ENCODE measurements at places on chromosomes 3 and 15.

GRCh38 chr15:62067448-62068044 lies 769 bp downstream of the C2CD4A start:
- DNase-seq = peak; percentile 9

GRCh38 chr3:31924610-31925270 lies 56.3 kb downstream of the OSBPL10 start:
- DNase-seq = no peak

GRCh38 chr3:146542179-146542578 lies 2.2 kb downstream of the PLSCR1 start:
- DNase-seq = no peak

DNA sequence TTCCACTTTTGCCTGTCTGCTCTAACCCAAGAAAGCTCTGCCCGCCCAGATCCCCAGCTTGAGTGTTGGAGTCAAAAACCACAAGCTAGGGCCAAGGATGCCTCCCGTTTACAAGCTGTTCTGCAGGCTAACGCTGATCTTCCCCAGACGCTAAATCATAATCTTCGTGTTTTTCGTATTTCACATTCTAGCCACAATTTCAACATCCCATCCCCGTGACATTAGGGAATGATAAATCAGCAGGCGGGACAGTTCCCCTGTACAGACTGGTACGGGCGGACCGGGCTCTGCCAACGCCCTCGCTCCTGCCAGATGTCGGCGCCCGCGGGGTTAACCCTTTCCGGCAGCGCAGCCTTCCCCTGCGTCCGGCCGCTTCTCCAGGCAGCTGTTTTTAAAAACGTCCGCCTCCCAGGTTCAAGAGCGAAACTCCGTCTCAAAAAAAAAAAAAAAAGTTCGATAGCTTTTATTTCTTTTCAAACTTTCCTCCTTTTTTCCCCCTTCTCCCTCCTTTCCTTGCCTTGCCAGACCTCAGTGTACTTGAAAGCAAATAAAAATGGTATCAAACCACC lies 81.0 kb upstream of the BNC1 start:
- no peak for DNase-seq

- no peak for DNase-seq
Observed at GRCh38 chr15:61256231-61256630, 27.1 kb upstream of the RORA start.

GRCh38 chr15:43433165-43433564 lies 59.8 kb downstream of the TP53BP1 start:
- no peak for DNase-seq

DNA sequence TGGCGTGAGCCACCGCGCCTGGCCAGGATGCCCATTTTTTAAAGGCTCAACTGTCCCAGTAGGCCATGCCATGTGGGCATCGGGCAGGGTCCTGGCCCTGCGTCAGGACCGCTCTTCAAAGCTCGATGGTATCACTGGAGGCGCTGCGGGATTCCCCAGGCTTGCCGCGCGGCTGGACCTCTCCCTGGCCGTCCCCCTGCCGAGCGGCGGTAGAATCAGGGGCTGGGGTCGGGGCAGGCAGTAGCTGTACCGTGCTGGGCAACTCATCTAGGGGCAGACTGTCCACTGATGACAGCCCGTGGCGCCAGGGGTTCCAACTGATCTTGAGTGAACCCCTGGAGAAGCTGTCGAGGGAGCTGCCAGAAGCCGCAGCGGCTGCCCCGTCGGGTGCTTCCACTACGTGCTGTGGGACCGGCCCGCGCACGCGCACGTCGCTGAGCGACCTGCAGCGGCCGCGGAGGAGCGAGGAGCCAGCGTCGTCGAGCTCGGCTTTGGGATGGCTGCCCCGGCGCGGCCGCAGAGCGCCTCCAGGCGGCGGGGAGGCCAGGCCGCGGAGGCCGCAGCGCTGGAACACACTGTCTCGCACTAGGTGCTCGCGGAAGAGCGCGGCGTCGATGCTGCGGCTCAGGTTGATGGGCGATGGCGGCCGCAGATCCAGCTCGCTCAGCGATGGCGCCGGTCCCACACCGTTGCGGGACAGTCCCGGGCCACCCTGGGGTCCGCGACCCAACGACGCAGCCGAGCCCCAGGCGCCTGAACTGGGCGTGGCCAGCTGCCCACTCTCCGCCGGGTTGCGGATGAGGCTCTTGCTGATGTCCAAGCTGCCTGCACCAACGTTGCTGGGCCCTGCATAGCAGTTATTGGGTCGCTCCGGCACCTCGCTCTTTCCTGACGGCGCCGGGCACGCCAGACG lies 5.8 kb downstream of the PRRT3 start:
- DNase-seq = peak; percentile 86

GRCh38 chr3:113055201-113055600 lies 64.4 kb downstream of the GTPBP8 start:
- no peak for DNase-seq

- no peak for DNase-seq
Observed at GRCh38 chr3:146655333-146655996, 50.3 kb upstream of the PLSCR5 start.

- DNase-seq = no peak
Observed at GRCh38 chr3:94171954-94172353, 109.1 kb downstream of the NSUN3 start.

DNA sequence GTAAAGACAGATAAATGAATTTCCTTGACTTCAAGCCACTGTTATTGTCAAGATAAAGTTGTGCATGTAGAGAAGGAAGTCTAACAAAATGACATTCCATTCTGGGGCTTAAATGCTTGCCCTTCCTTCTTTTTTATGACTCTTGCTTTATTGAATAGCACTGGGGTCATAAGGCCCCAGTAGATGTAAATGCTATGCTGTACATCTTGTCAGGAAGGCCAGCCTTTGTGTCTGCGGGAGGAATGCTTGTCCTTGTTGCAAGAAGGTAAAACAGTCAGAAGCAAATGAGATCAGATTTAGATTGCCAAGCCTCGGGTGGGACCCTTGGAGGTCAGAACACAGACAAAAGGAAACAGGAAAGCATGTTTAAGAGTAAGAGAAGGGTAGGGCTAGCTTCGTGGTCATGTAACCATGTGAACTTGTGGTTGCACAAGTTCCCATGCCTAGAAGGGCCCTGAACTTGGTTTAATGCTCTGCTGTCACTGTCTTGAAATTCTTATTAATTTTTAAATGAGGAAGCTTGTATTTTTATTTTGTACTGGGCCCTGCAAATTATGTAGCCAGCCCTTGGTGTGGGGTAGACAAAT lies 81.5 kb downstream of the PPM1L start:
- DNase-seq = peak; percentile 5

Data from CD4-positive, alpha-beta T cell treated with Interleukin-10 for 1 hour (primary cell).